ENCODE measurements at places on chromosomes 16 and 17.

DNA sequence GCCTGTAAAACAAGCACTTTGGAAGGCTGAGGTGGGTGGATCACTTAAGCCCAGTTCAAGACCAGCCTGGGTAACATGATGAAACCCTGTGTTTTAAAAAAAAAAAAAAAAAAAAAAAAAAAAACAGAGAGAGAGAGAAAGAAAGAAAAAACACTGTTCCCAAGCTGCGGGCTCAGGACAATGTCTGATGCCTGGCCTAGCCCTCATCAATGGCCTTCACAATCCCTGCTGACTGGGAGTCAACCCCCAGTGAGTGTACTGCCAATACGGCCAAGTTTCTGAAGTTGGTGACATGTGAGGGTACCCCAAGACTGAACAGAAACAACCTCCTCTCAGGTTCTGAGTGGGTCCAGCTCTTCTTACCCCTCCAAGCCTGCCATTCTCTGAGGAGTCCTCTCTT is 116.5 kb downstream of the ZNF778 start:
- DNase-seq, result peak; percentile 14

DNA sequence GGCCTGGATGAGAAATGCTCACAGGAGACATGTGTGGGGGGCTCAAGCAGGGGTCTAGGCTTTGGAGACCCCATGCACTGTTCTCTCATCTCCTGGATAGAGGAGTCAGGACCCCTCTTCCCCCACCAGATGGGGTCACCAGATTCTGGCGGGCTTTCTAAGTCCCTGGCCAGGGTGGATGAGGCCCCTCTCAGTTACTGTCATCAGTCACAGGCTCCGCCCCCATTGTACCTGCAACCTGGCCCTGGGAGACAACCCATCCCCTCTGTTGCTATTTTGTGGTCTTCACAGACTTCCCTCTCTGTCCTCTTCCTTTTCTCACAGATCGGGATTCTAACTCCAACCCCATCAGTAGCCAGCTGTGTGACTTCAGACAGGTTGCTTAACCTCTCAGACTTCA is 33.5 kb upstream of the NDRG4 start:
- DNase-seq, result no peak

- no peak for DNase-seq
These were observed 132.6 kb upstream of the NOL11 start for GRCh38 chr17:67585077-67585602.

DNA sequence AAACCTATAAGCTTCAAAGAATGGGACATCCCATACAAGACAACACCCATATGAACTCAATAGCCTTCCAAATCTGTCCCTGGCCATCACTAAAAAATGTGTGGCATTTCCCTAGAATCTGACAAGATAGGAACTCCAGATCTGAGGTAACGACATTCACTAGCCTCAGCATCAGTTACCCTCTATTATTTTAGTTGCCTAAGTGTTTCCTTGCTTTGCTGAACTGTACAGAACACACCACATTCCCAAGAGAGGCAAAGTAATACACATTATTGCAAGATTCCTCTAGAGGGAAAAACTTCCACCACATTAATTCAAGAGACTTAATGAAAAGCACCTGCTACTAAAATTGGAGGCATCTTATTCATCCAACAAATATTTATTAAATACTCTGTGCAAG is 5.0 kb downstream of the LSM12 start:
- DNase-seq, result no peak

DNA sequence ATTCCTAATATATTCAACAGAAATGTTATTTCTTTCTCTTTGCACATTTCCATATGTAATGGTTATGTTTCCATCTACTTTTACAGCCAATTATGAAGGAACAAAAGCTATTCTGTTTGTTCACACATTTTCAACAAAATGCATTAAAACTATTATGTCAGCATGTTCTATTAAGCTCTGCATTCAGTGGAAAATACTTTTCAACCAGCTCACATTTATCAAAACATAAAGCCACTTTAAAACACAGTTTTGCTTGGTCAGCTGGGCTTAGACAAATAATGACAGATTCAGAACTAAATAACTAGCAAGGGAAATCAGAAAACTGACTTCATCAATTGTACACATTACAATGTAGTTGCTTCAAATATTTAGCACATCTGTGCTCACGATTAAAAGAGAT is 6.9 kb downstream of the SALL1 start:
- DNase-seq, result no peak

GRCh38 chr17:32470405-32471167 is 16.2 kb upstream of the CDK5R1 start:
- no peak for DNase-seq

GRCh38 chr16:75000481-75001081 is 1.8 kb downstream of the ZNRF1 start:
- peak; percentile 26 for DNase-seq

GRCh38 chr17:76458580-76459490 is 5.9 kb upstream of the UBE2O start:
- peak; percentile 56 for DNase-seq

DNA sequence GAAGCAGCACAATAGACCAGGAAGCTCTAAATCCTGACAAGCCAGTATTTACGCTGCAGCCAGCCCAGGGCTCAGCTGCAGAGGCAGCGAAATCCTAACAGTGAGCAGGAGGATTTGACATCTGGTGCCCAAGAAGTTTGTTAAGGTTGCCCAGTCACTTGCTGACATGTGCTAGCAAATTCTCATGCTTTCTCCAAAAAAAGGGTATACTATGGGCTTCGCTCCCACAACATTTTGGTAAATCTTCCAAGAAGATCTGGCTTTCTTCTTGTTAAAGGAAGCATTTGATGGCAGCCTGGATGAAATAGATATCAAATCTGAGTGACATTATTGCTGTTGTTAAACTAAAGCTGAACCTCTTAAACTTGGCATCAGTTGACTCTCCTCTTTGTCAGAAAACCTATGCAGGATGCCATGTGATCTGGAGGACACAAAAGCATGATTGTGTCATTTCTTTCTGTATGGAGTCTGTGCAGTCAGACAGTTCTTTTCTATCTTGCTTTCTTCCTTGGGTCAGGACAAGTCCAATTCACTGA is 949.7 kb upstream of the RBFOX1 start:
- no peak for DNase-seq

- no peak for DNase-seq
These were observed 18.2 kb downstream of the LITAFD start for GRCh38 chr16:8900343-8900742.

GRCh38 chr16:57998486-57998885 is 2.0 kb downstream of the ZNF319 start:
- no peak for DNase-seq

DNA sequence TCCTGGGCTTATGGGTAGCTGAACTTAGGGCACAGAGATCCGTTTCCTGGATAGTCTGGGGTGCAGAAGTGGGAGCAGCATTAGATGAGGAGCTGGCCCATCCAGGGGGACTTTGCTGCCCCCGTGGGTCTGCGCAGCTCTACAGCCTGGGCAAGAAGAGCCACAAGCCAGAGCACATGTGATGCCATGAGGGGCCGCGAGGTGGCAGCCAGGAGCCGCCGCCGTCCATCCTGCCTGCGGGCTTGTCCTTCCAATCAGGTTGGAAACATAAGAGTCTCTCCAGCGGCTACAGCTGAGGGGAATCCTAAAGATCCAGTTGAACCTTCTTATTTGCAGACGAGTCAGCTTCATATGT is 21.9 kb downstream of the C1QTNF1 start:
- peak; percentile 78 for DNase-seq

Measured in left cardiac atrium (tissue), 4 donors.